ENCODE measurements at places on chromosomes 16 and 17. TPM values are rescaled to one million over a fixed set of nuclear protein-coding genes. Genes with fewer than 3 reads are reported as not detected.

- H3K36me3 ChIP-seq = no peaks in the 10 kb centered on the region
- DNase-seq = no peak
- H3K4me1 ChIP-seq = no peaks in the 10 kb centered on the region
- no peaks in the 10 kb centered on the region for H3K27me3 ChIP-seq
- H3K27ac ChIP-seq = no peak overlapping the region
- H3K4me3 ChIP-seq = no peak overlapping the region
These were observed 92.9 kb upstream of the SALL1 start for GRCh38 chr16:51243936-51244436.

CD300LB gene
- not detected for total RNA-seq

DNA sequence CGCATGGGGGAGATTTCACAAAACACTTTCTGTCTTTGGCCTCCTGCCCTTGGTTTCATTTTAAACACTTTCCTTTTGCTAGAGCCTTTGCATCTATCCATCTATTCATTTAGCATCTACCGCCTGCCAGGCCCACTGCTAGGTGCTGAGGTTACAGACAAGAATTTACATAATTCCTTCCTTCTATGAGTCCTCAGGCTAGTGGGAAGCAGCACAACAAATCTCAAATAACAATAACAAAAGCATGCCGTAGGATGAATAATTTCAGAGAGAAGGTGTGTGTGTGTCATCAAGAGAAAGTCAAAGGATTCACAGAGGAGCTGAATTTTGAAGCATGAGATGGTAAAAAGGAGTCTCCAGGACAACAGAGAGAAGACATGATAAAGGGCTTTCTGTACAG is 6.1 kb upstream of the SLC46A1 start:
- no peak overlapping the region for H3K4me3 ChIP-seq
- H3K4me1 ChIP-seq = no peaks in the 10 kb centered on the region

SDR42E2 gene
- total RNA-seq = not detected

TNFSF13 gene
- 4.4 TPM for total RNA-seq

NETO2 gene
- 1.9 TPM for total RNA-seq
